CD8-positive, alpha-beta memory T cell (primary cell): ENCODE measurements at places on chromosomes 5 and 9.

GRCh38 chr9:93306081-93306480 lies 122.1 kb downstream of the WNK2 start:
- H3K36me3 ChIP-seq: no peaks in the 10 kb centered on the region
- H3K27me3 ChIP-seq: no peaks in the 10 kb centered on the region
- no peak overlapping the region for H3K4me3 ChIP-seq
- no peaks in the 10 kb centered on the region for H3K4me1 ChIP-seq

GRCh38 chr9:87255431-87256155 lies 242.1 kb upstream of the DAPK1 start:
- no peak overlapping the region for H3K27ac ChIP-seq
- H3K27me3 ChIP-seq: no peaks in the 10 kb centered on the region
- H3K4me1 ChIP-seq: no peaks in the 10 kb centered on the region
- DNase-seq: no peak

DNA sequence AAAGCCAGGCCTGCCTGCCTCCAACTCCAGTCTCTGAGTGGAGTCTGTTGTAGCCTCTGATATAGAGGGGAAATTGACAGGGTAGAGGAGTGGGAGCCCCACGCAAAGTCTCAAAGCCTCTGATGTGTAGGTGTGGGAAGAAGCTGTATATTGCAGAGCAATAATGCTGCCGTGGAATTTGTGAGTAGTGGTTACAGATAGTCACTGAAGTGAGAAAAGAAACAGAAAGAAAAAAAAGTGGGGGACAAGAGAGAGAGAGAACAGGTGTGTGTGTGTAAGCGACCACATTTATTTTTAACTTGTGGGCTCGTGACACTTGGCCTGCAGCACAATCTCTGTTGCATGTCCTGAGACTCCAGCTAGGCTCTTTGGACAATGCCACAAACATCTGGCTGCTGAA lies 227.8 kb downstream of the NSG2 start:
- no peak overlapping the region for H3K4me3 ChIP-seq
- no peak for DNase-seq
- H3K36me3 ChIP-seq: no peaks in the 10 kb centered on the region
- H3K27me3 ChIP-seq: no peaks in the 10 kb centered on the region
- H3K27ac ChIP-seq: no peak overlapping the region
- H3K4me1 ChIP-seq: no peaks in the 10 kb centered on the region

- no peaks in the 10 kb centered on the region for H3K36me3 ChIP-seq
- no peak for DNase-seq
- H3K4me3 ChIP-seq: peak overlapping the region; percentile 95
- H3K27me3 ChIP-seq: no peaks in the 10 kb centered on the region
- peak overlapping the region; percentile 97 for H3K27ac ChIP-seq
- peaks cover 21% of the 10 kb centered on the region for H3K4me1 ChIP-seq
Observed at GRCh38 chr5:57172466-57173318, 1.2 kb upstream of the GPBP1 start.

GRCh38 chr5:16791904-16792597 lies 144.0 kb downstream of the MYO10 start:
- H3K4me1 ChIP-seq: no peaks in the 10 kb centered on the region
- no peak overlapping the region for H3K27ac ChIP-seq
- H3K36me3 ChIP-seq: no peaks in the 10 kb centered on the region
- DNase-seq: no peak
- no peak overlapping the region for H3K4me3 ChIP-seq

GRCh38 chr9:134209731-134210311 lies 45.5 kb upstream of the RNU6ATAC start:
- no peaks in the 10 kb centered on the region for H3K27me3 ChIP-seq
- no peak overlapping the region for H3K4me3 ChIP-seq
- DNase-seq: no peak
- H3K36me3 ChIP-seq: no peaks in the 10 kb centered on the region

GRCh38 chr9:112917047-112917986 lies 26.6 kb upstream of the SLC46A2 start:
- H3K4me1 ChIP-seq: no peaks in the 10 kb centered on the region
- H3K4me3 ChIP-seq: no peak overlapping the region
- DNase-seq: no peak
- H3K27ac ChIP-seq: no peak overlapping the region
